SK-N-MC (cell line): ENCODE measurements at places on chromosomes 5 and 9.

GRCh38 chr5:126716861-126717260 is 60.1 kb upstream of the LMNB1 start:
- no peak for DNase-seq

GRCh38 chr9:18009902-18010301 is 431.0 kb downstream of the SH3GL2 start:
- no peak for DNase-seq

GRCh38 chr9:127825319-127826051 is 22.8 kb downstream of the FPGS start:
- no peak for DNase-seq

DNA sequence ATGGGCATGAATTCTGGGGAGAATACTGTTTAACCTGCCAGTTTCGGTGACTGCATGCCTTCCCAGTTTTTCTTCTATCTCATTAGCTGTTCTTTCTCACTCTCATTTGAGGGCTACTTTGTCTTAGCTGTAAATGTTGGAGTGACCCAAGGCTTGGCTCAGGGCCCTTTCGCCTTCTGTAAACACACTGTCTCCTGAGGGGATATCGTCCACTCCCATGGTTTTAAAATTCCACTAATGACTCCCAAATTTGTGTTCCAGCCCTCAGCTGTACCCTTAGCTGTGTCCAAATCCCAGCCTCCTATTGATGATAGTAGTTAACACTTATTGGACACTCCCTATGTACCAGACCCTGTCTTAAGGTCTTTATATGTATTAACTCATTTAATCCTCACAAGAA is 14.1 kb upstream of the RNF145 start:
- DNase-seq, result no peak

DNA sequence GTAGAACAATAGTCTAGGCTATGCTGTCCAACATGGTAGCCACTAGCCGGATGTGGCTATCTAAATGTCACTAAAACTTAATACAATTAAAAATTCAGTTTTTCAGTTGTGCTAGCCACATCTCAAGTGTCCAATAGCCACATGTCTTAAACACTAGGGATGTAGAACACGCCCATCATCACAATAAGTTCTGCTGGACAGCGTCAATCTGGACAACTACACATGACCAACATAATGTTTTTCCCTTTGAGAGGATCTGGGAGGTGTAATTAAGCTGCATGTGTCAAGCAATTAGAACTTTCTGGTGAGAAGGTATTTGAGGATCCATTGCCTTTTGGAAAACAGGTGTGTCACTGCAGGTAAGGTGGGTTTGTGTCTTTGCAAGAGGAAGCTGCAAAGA is 424.6 kb upstream of the WWC1 start:
- DNase-seq, result no peak

GRCh38 chr5:148910686-148911361 is 84.4 kb downstream of the ADRB2 start:
- no peak for DNase-seq
